ENCODE measurements at places on chromosomes 16 and 17. TPM values are rescaled to one million over a fixed set of nuclear protein-coding genes. Genes with fewer than 3 reads are reported as not detected.

DNA sequence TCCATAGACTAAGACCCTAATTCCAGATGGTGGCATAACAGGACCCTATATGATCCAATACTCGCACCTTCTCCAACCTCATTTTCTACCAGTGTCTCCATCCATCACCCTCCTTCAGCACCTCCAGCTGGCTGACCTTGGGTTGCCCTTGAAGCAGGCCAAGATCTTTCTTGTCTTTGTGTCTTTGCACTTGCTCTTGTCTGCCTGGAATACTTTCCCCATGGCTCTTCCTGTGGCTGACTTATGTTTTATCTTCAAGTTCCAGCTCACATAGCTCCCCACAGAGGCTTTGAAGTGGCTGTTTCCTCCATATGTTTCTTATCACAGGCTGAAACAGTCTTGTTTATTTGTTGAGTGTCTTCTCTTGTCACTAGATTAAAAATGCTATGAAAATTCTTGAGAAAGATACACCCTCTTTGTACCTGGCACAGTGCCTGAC, 29.6 kb upstream of the MMD start:
- DNase-seq = no peak

DNA sequence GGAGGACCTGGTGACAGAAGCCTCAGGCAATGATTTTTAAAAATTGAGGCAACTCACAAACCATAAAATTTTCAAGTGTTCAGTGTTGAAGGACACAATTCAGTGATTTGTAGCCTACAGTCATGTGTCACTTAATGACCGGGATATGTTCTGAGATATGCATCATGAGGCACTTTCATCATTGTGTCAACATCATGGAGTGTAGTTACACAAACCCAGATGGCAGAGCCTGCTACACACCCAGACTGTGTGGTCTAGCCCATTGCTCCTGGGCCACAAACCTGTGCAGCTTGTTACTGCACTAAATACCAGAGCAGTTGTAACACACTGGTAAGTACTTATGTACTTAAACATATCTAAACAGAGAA, 1.6 kb downstream of the PRSS41 start:
- no peak for DNase-seq

DNA sequence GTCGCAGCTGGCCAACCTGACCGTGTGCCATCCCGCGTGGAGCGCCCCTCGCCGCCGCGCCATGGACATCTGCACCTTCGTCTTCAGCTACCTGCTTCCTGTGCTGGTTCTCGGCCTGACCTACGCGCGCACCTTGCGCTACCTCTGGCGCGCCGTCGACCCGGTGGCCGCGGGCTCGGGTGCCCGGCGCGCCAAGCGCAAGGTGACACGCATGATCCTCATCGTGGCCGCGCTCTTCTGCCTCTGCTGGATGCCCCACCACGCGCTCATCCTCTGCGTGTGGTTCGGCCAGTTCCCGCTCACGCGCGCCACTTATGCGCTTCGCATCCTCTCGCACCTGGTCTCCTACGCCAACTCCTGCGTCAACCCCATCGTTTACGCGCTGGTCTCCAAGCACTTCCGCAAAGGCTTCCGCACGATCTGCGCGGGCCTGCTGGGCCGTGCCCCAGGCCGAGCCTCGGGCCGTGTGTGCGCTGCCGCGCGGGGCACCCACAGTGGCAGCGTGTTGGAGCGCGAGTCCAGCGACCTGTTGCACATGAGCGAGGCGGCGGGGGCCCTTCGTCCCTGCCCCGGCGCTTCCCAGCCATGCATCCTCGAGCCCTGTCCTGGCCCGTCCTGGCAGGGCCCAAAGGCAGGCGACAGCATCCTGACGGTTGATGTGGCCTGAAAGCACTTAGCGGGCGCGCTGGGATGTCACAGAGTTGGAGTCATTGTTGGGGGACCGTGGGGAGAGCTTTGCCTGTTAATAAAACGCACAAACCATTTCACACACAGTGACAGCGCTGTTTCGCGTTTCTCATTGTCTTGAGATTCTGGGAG, 2.0 kb upstream of the ZACN start:
- DNase-seq = no peak

- no peak for DNase-seq
Measured at GRCh38 chr16:58670177-58670576, 14.4 kb downstream of the SLC38A7 start.

- DNase-seq = no peak
Measured at GRCh38 chr17:73142872-73143381, 21.9 kb upstream of the SSTR2 start.

Gene ANKS4B
- not detected for total RNA-seq

Gene CCL23
- total RNA-seq = not detected

Gene AANAT
- total RNA-seq = not detected

Gene KRTAP4-2
- total RNA-seq = not detected
